ENCODE measurements at places on chromosomes 12 and 14. TPM values are rescaled to one million over a fixed set of nuclear protein-coding genes. Genes with fewer than 3 reads are reported as not detected.

DNA sequence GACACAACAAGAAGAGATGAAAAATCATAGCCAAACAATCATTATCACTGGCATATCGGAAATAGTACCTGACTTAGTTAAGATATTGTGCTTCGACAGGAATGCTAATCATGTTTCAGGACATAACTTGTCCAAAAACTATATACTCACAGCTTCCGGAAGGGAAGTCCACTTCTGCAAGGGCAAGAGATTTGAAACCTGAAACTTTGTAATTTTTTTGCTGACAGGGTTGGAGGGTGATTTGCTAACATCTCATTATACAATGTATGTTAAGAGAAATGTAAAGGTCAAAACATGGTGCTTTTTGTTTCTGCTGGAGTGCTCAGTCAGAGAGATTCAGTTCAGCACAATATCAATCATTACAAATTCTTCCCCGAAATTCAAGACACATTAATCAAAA lies 200.3 kb downstream of the CNTN1 start:
- H3K27ac ChIP-seq: no peak overlapping the region
- no peaks in the 10 kb centered on the region for H3K36me3 ChIP-seq
- H3K4me1 ChIP-seq: no peaks in the 10 kb centered on the region
- DNase-seq: no peak
- H3K4me3 ChIP-seq: no peak overlapping the region
- H3K27me3 ChIP-seq: no peaks in the 10 kb centered on the region

DNA sequence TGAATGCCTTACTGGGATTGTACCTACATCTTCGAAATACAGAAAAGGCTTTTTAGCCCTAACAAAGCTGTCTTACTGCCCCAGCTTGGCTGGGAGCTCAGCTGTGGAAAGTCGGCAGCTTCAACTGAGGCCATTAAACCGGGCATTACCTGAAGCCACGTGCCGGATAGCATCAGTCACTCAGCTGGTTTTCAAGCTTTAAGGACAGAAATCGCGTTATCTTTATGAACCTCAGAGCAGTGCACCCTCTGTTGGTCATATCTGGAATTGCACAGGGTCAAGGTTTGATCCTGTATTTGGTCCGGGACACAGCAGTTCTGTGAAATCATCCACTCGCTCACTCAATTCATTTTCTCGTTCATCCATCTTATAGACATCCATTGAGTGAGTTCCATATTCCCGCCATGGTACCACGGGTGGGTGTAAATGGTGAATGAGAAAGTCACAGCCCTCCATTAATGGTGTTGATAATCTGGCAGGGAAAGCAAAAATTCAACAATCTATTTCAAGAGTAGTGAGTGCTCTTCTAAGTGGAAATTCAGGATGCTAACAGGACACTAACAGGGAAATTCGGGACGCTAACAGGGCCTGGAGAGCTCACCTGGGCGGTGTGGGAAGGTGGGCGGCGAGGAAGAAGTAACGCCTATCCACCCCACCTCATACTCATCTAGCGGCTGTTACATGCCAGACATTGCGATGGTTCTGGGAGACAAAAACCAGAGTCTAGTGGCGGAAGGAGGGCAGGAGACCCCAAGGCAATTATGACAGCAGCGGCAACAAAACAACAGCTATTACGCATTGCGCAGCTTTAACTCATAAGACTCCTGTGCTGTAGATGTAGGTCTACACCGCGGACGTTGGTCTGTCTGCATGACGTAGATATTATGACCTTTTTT lies 60.6 kb upstream of the TCL1A start:
- peaks cover 89% of the 10 kb centered on the region for H3K27me3 ChIP-seq
- H3K27ac ChIP-seq: no peak overlapping the region
- no peaks in the 10 kb centered on the region for H3K4me1 ChIP-seq
- H3K36me3 ChIP-seq: no peaks in the 10 kb centered on the region
- H3K4me3 ChIP-seq: no peak overlapping the region

DNA sequence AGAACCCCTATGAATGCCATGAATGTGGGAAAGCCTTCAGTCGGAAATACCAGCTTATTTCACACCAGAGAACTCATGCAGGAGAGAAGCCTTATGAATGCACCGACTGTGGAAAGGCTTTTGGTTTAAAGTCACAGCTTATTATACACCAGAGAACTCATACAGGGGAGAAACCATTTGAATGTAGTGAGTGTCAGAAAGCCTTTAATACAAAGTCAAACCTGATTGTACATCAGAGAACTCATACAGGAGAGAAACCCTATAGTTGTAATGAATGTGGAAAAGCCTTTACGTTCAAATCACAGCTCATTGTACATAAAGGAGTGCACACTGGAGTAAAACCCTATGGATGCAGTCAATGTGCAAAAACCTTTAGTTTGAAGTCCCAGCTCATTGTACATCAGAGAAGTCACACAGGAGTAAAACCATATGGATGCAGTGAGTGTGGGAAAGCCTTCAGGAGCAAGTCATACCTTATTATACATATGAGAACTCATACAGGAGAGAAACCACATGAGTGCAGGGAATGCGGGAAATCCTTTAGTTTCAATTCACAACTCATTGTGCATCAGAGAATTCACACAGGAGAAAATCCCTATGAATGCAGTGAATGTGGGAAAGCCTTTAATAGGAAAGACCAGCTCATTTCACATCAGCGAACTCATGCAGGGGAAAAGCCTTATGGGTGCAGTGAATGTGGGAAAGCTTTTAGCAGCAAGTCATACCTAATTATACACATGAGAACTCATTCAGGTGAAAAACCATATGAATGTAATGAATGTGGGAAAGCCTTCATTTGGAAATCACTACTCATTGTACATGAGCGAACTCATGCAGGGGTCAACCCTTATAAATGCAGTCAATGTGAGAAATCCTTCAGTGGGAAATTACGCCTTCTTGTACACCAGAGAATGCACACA lies 22.3 kb downstream of the ZNF268 start:
- peak overlapping the region; percentile 77 for H3K27ac ChIP-seq
- no peaks in the 10 kb centered on the region for H3K27me3 ChIP-seq
- H3K4me1 ChIP-seq: no peaks in the 10 kb centered on the region
- H3K4me3 ChIP-seq: no peak overlapping the region
- H3K36me3 ChIP-seq: peaks cover 46% of the 10 kb centered on the region

- H3K27me3 ChIP-seq: no peaks in the 10 kb centered on the region
- H3K36me3 ChIP-seq: no peaks in the 10 kb centered on the region
- H3K4me3 ChIP-seq: no peak overlapping the region
- DNase-seq: no peak
Measured at GRCh38 chr14:94539181-94539580, 22.1 kb upstream of the SERPINA4 start.

DNA sequence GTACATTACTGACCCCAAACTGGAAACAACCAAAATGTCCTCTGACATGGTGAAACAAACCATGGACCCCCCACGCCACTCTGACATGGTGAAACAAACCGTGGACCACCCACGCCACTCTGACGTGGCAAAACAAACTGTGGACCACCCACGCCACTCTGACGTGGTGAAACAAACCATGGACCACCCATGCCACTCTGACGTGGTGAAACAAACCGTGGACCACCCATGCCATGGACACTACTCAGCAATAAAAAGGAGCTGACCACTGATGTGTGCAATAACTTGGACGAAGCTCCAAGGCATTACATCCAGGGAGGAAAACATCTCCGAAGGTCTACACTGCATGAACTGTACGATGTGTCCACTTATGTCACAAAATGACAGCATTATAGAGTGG lies 3.1 kb upstream of the GOLGA3 start:
- no peak overlapping the region for H3K4me3 ChIP-seq
- H3K27ac ChIP-seq: no peak overlapping the region
- DNase-seq: no peak

DNA sequence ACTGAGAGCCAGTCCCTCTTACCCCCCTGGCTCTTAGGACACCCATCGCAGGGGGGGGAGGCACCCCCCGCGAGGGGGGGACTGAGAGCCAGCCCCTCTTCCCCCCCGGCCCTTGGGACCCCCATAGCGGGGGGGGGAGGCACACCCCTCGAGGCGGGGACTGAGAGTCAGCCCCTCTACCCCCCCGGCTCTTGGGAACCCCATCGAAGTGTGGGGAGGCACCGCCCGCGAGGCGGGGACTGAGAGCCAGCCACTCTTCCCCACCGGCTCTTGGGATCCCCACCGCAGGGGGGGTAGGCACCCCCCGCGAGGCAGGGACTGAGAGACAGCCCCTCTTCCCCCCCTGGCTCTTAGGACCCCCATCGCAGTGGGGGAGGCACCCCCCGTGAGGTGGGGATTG lies 48.8 kb downstream of the DDX11 start:
- DNase-seq: no peak
- no peaks in the 10 kb centered on the region for H3K27me3 ChIP-seq
- peaks cover 18% of the 10 kb centered on the region for H3K36me3 ChIP-seq

Gene ACOT4
- 1.1 TPM for total RNA-seq

GRCh38 chr12:26056335-26056734 lies 68.5 kb downstream of the BHLHE41 start:
- H3K4me3 ChIP-seq: no peak overlapping the region
- peaks cover 25% of the 10 kb centered on the region for H3K4me1 ChIP-seq
- no peaks in the 10 kb centered on the region for H3K27me3 ChIP-seq
- H3K36me3 ChIP-seq: no peaks in the 10 kb centered on the region
- DNase-seq: peak; percentile 34

DNA sequence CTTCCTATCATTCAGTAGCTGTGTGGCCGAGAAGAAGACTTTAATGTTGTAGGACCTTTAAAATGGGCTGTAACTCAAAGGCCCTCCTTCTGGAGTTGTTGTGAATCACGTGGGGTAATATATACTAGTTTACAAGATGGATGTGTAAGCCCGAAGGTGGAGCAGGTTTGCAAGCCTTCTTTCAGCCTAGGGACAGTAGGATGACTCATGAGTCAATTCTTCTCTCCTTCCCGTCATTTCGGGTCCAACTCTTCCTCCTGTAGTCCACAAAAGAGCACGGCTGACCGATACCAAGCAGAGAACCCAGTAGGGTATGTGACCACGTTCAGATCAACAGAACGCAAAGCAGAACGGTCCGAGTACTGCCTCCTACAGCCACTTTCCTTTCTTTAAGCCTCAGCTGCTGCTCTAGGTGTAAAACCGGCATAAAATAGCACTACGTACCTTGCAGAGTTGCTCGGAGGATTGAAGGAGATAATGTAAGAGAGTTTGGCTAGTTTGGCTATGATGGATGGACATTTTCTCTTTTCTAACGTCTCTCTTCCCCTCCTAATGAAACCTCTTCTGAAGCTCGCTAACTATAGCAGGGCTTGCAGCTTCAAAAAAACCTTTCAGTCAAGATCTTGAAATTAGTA lies 1.3 kb upstream of the RASSF3 start:
- H3K27me3 ChIP-seq: no peaks in the 10 kb centered on the region
- peaks cover 59% of the 10 kb centered on the region for H3K36me3 ChIP-seq
- DNase-seq: peak; percentile 51
- H3K4me3 ChIP-seq: peak overlapping the region; percentile 79

GRCh38 chr12:58066296-58066695 lies 124.9 kb downstream of the ATP23 start:
- no peak overlapping the region for H3K4me3 ChIP-seq
- DNase-seq: peak; percentile 73
- peaks cover 14% of the 10 kb centered on the region for H3K36me3 ChIP-seq
- no peaks in the 10 kb centered on the region for H3K27me3 ChIP-seq
- H3K27ac ChIP-seq: peak overlapping the region; percentile 91

GRCh38 chr14:71665157-71665556 lies 267.1 kb upstream of the RGS6 start:
- H3K27ac ChIP-seq: no peak overlapping the region
- H3K4me1 ChIP-seq: no peaks in the 10 kb centered on the region

GRCh38 chr12:12415886-12416285 lies 59.0 kb downstream of the BORCS5 start:
- peaks cover 5% of the 10 kb centered on the region for H3K36me3 ChIP-seq
- no peak for DNase-seq
- peaks cover 8% of the 10 kb centered on the region for H3K4me1 ChIP-seq
- H3K27me3 ChIP-seq: no peaks in the 10 kb centered on the region

DNA sequence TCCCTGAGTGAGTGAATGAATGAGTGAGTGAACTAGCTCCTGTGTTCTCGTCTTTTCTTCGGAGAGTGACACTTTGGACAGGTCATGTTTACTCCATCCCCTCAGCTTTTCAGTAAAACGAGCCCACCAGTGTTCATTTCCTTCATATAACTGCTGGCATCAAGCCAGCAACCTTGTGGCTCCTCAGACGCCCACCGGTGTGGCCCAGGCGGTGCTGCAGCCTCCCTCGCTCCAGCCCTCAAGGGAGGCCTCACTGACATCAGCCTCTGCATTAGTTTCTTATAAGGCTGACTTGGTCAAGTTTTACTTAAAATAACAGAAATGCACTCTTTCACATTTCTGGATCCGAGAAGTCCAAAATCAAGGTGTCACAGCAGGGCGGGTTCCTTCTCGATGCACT lies 188.0 kb downstream of the ZFP36L1 start:
- no peak for DNase-seq
- no peak overlapping the region for H3K4me3 ChIP-seq
- H3K27me3 ChIP-seq: no peaks in the 10 kb centered on the region
- H3K36me3 ChIP-seq: no peaks in the 10 kb centered on the region
- no peak overlapping the region for H3K27ac ChIP-seq

Gene TTC7B
- total RNA-seq: 13.2 TPM

Gene TBC1D30
- 29.4 TPM for total RNA-seq

DNA sequence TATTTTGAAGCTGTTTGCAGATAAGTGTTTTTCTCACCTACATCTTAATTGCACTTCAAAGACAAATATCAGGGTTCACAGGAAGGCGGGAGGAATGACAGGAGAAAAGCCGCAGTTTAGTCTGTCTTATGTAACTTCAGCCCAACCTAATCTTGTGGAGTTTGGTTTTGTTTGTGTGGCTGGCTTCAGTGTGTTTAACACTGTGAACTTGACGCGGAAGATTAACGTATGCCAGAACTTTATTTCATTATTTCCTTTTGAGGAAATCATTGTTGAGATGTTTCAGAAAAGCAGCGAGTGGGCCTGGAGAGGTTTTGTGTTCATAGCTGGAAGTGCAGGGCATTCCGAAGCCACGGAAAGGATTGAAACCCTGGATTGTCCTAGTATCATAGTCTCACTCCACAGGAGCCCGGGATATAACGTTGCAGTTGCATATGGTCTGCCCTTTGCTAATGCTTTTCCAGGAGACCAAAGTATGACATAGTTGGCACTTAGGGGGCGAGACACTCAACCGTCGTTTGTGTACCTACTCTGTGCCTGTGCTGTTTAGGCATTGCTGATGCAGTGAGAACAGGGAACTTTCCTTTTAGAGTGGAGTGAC lies 2.0 kb downstream of the PELI2 start:
- H3K4me3 ChIP-seq: peak overlapping the region; percentile 96
- H3K36me3 ChIP-seq: peaks cover 26% of the 10 kb centered on the region
- H3K27me3 ChIP-seq: no peaks in the 10 kb centered on the region
- peak overlapping the region; percentile 86 for H3K27ac ChIP-seq

Gene KRT80
- 45.5 TPM for total RNA-seq

GRCh38 chr12:93197067-93197593 lies 180.6 kb upstream of the NUDT4 start:
- H3K36me3 ChIP-seq: no peaks in the 10 kb centered on the region
- no peak overlapping the region for H3K27ac ChIP-seq
- H3K4me1 ChIP-seq: peaks cover 38% of the 10 kb centered on the region
- no peaks in the 10 kb centered on the region for H3K27me3 ChIP-seq

Gene STAC3
- 5.0 TPM for total RNA-seq

Gene GUCY2C
- total RNA-seq: not detected

Gene RND1
- total RNA-seq: 7.4 TPM

GRCh38 chr12:75378354-75378753 lies 12.5 kb upstream of the GLIPR1L2 start:
- H3K36me3 ChIP-seq: no peaks in the 10 kb centered on the region
- H3K4me1 ChIP-seq: no peaks in the 10 kb centered on the region
- no peak for DNase-seq
- H3K27ac ChIP-seq: no peak overlapping the region
- no peaks in the 10 kb centered on the region for H3K27me3 ChIP-seq
- no peak overlapping the region for H3K4me3 ChIP-seq

Gene SIX6
- not detected for total RNA-seq

Gene ZNF10
- 23.0 TPM for total RNA-seq

GRCh38 chr12:108839890-108840230 lies 17.5 kb downstream of the SSH1 start:
- H3K4me1 ChIP-seq: peaks cover 50% of the 10 kb centered on the region
- H3K27ac ChIP-seq: peak overlapping the region; percentile 100
- H3K36me3 ChIP-seq: peaks cover 32% of the 10 kb centered on the region
